NCI-H2081 (cell line): ENCODE measurements at places on chromosomes 16 and 17.

- no peak for DNase-seq
Observed at GRCh38 chr16:11183951-11184350, 72.1 kb downstream of the SOCS1 start.

DNA sequence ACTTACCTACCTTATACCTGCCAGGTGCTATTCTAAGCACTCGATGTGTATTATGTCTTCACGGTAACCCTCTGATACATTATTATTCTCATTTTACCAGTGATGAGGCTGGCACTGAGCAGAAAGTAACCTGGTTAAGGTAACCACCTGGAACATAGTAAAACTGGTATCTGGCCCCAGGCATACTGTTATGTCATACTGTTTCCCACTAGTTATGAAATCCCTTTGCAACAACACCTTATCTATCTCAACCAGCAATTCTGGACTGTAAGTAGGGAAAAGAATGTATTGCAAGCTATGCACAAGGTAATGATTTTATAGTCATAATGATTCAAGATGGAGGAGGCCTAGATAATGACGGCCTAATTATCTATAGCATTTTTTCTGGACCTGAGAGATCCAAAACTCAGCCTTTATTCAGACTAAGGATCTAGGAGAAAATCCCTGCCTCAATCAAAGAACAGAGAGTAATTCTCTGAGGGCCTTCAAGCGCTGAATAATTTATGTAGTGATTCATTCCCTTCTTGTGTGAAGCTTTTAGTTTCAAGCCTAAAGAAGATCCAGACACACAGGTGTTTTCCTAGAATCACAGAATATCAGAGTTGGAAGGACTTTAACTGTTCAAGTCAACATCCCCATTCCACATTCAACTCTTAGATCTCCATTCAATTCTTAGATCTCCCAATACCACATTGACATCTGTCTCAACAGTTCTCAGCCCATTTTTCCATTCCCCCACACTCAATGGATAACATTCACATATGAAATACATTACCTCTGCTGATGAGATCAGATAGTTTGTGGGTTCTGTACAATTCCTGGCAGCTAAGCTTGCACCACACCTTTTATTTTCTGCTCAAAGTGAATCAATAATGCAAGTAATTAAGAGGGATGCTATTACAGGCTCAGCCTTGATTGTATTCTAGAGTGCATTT lies 14.9 kb upstream of the MMD start:
- no peak for DNase-seq

- no peak for DNase-seq
Observed at GRCh38 chr16:87425941-87426340, 33.8 kb downstream of the MAP1LC3B start.

- no peak for DNase-seq
Observed at GRCh38 chr16:86986809-86987487, 330.2 kb downstream of the C16orf95 start.

GRCh38 chr17:41687828-41688640 lies 651 bp upstream of the EIF1 start:
- DNase-seq, result peak; percentile 54

- DNase-seq, result peak; percentile 62
Observed at GRCh38 chr17:7988750-7989178, 13.7 kb upstream of the GUCY2D start.

GRCh38 chr16:78669994-78670393 lies 570.5 kb downstream of the WWOX start:
- no peak for DNase-seq

DNA sequence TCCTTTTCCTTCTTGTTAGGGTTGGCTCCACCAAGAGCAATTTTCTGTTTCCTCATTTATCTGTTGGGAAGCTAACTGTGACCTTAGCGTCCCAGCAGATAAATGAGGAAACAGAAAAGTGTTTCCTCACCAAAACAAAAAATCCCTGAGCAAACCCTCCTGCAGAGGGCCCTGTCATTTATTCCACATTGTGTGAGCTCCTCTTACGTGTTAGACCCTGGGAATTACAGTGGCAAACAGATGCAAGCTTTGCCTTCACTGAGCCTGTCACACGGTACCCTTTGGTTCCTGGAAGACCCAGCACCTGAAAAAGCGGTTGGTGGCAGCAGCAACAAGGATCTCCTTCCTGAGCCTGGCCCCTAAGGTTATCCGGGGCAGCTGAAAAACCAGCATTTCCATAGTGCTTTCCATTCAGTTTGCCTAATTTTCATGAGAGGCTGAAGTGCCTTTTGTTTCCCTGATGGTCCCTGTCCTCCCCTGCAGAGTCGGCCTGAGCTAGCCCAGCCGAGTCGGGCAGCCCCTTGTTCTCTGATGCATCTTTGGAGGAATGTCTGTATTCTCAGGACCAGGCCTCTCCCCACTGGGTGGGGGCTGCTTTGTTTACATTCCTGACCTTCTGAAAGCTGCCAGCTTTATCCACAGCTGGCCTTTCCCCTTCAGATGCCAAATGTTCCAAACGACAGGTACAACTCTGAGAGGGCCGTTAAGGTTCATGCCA lies 34.7 kb downstream of the YPEL2 start:
- peak; percentile 36 for DNase-seq

DNA sequence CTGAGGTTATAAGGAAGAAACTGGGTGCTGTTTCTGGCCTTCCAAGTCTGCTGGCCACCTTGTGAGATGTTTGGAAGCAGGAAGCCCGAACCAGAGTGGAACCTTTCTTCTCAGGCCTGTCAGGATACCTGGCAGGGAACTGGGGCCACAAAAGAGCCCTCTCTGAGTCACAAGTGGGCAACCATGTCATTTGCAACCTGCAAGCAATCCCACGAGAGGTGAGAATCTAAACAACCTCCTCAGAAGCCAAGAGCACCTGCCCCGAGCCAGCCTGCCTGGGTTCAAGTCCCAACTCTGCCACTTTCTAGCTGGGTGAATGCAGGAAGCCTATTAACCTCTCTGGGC lies 3.3 kb downstream of the COTL1 start:
- no peak for DNase-seq
